RKO (cell line): ENCODE measurements at places on chromosomes 5 and 9.
A peak's percentile ranks its signal among the peaks of the same experiment; 100 is the strongest.

GRCh38 chr5:100761192-100761591 is 141.9 kb downstream of the ST8SIA4 start:
- DNase-seq: no peak

GRCh38 chr9:83934569-83935275 is 13.5 kb upstream of the KIF27 start:
- DNase-seq: no peak

DNA sequence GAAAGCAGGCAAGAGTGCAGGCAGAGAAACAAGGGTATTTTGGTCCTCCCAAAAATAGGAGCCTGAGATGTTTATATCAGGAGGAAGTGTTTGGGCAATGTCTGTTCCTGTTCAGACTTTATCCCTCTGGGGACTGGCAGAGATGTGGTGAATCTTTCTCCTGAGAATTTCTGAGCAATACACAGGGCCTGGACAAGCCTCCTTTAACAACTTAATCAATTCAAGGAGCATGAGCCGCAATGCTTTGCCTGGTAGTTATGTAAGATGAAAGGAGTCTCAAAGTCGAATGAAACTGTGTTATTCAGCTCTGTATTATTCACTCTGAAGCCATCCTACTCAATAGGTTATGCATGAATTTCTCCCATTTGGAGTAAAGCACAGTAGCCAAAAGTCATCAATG is 365.6 kb downstream of the MAN2A1 start:
- DNase-seq: no peak

- no peak for DNase-seq
Observed at GRCh38 chr5:29654954-29655353, 1538.5 kb upstream of the CDH6 start.

DNA sequence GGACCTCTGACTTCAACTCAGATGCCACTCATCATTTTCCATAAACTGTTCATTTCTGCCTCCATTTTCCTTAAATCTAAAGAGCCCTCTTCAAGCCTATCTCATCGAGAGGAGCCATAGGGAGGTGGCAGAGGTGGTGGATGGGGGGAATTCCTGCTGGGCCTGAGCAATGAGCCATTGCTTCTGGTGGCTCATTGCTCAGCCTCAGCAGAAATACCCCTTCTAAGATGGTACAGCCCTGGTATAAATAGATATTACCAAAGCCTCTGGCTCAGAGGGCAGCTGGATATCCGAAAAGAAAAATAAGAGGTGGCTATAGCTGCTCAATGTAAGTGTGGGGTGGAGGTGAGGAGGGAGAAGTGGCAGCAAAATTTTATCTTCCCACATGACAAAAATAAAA is 313.5 kb downstream of the CAAP1 start:
- no peak for DNase-seq

- DNase-seq: no peak
Observed at GRCh38 chr9:20032413-20033006, 243.7 kb upstream of the SLC24A2 start.

DNA sequence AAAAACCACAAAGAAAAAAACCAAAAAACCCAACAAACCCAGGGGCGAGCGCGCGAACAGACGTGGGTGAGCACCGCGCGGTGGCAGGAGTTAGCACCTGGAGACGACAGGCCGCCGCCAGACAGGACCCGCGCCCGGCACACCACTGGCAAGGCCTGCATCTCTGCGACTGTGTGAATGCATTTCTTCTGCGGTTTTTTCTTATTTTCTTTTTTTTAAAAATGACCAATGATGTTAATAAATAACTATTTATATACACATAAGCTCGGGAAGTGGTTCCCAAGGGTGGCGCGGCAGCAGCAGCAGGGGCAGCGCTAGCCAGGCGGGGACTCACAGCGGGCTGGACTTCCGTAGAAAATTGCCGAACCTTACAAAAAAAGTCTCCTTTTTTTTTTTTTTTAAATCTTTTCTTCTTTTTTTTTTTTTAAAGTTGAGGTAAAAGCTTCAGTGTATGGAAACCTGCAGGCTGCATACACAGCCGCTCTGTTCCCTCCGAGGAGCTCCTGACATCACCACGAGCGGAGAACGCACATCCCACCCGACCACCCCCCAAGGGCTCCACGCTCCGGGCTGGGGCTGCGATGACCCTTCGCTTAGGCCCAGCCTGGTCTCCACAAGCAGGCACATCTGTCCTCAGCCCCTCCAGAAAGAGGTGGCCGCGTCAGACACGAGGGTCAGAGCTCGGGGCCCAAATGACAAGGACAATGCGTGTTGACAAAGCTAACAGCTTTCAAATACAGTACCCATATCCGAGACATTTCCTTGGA is 7.4 kb downstream of the BRD3OS start:
- no peak for DNase-seq

DNA sequence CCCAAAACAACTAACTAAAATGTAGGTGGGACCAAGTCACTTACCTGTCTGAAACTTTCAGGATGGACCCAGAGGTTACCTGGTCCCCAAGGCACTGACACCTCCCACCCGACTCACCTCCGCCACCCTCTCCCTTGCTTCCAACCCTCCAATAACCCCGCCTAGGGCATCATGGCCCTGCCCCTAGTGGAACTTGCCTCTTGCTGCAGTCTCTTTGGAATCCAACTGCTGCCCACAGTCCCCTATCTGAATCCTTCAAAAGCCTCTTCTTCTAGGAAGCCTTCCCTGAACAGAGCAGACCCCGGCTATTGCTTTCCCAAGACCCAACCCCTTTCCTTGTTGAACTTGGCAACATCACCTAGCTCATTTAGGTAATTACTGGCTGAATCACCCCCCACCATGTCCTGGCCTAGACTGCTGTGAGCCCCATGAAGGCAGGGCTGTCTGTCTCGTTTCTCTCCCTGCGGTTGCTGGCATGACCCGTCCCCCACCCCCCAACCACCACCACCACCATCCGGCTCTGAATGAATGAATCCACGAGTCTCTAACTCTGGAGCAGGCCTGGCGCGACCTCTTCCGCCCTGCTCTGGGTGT is 9.4 kb downstream of the CRB2 start:
- peak; percentile 42 for DNase-seq
